ENCODE measurements at places on chromosomes 13 and 19.

- no peak for DNase-seq
These were observed 148.4 kb downstream of the AKAP11 start for GRCh38 chr13:42420304-42420703.

DNA sequence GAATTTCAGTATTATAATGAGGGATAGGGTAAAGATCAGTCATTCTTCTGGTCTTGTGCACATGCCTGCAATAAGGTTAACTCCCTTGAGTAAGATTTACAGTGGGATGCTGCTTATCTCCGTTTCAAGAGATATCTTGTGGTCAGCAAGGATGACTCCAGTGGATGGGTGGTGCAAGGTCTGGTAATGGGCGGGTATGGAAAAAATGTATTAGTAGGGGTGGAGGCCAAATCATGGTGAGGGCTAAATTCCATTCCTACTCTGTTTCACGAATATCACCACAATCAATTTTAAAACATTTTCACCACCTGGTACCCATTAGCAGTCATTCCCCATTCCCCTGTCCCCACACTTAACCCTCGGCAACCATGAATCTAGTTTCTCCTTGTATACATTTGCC lies 40.6 kb downstream of the CCDC122 start:
- no peak for DNase-seq

GRCh38 chr13:63497601-63498000 lies 2082.0 kb upstream of the PCDH20 start:
- DNase-seq: no peak

DNA sequence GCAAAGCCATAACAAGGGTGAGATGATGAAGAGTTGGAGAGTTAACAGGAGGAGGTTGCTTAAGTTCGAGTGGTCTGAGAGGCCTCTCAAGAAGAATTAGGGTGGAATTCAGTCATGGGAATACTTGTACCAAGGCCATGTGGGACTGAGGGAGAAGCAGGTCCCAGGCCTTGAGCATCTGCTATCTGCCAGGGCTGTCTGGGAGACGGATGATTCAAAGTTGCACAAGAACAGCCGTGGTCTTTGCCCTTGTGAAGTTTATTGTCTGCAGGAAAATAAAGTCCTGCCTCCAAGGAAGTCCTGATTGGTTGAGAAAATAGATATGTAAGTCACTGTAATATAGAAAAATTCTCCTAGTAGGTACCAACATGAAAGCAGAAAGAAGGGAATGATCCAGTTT lies 178.8 kb upstream of the RFC3 start:
- no peak for DNase-seq

DNA sequence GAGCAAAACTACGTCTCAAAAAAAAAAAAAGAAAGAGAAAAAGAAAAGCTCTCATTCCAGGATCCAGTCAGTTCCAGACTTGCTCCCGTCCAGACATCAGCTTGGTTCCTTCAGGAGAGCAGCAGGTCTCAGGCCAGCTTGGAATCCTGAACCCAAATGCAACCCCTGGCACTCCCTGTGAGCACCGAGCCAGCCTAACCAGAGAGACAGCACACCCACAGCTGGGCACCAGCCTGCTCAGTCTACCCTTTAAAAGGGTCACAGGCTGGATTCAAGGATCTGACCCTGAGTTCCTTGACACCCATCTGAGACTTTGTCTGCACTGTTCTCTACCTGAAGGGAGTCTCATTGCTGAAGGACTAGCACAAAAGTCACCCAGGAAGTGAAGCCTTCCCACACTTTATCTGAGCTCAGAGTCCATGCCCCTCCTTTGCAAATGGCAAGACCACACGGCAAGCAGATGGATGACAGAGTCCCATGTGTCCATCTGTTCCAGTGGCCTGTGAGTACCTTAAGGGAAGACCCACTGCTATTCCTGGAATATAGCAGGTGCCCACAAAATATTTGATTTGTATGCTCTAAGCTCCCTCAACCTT lies 1.4 kb downstream of the PEPD start:
- DNase-seq: no peak

DNA sequence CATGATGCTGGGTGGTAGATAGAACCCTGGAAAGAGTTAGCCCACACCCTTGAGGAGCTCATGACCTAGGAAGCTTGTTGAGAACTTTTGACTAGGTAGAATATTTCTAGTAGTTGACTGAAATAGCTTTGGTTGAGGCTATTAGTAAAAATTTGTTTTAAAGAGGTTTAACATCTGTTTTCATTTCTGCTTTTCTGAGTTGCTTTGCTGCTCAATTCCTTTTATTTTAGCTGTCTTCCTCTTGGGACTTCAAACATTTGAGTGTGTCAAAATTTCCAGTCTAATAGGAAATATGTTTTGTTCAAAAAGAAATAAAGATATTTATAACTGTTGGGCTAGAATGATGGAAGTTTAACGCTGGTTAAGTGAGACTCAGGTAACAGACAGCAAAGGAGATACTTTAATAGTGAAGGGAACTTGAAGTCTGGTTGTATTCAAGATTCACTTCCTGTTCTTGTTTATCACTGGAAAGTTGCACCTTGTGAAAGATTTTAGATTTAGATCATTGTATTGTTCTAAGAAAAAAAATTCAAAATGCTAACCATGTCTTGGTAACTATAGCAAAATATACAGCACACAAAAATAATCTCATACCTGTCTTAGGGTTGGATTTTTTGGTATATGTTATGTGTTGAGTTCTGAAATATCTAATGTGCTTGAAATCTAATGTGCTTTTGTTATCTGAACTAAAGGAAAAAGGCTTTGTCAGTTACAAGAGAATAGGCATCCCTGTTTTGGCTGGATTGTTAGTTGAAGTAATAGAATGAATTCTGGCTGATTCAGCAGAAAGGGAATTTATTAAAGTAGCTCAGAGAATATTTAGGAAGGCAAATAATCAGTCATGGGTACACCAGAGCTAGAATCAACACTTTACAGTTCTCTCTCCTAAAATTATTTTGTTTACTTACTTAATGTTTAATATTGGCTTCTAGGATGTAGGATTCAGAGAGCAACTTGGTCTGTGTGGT lies 24.4 kb upstream of the GPR18 start:
- no peak for DNase-seq

DNA sequence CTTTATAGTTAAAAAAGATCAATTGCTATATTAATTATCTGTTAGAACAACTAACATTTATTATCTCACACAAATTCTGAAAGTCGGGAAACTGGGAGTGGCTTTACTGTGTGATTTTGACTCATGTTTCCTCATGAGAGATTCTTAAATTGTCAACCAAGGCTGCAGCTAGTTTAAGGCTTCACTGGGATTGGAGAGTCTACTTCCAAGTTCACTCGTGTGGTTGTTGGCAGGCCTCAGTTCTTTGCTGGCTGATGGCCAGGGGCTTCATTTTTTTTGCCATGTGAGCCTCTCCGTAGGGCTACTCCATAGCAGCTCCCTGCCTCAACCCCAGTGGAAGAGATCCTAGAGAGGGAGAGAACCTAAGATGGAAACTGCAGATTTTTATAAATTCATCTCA lies 24.5 kb upstream of the LPAR6 start:
- no peak for DNase-seq

GRCh38 chr13:48840366-48840765 lies 135.3 kb upstream of the FNDC3A start:
- DNase-seq: no peak

DNA sequence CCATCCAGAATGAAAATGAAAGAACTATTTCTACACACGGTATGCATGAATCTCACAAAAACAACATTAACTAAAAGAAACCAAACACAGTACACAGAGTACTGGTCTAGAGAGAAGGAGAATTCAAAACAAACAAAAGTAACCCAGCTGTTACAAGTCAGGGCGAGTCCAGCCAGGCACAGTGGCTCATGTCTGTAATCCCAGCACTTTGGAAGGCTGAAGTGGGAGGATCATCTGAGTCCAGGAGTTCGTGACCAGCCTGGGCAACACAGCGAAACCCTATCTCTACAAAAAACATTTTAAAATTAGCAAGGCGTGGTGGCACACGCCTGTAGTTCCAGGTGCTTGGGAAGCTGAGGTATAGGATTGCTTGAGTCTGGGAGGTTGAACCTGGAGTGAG lies 1.7 kb upstream of the PSMC4 start:
- no peak for DNase-seq
